ENCODE measurements at places on chromosomes 1 and 21. TPM values are rescaled to one million over a fixed set of nuclear protein-coding genes. Genes with fewer than 3 reads are reported as not detected.

Gene CA6
- not detected for total RNA-seq

DNA sequence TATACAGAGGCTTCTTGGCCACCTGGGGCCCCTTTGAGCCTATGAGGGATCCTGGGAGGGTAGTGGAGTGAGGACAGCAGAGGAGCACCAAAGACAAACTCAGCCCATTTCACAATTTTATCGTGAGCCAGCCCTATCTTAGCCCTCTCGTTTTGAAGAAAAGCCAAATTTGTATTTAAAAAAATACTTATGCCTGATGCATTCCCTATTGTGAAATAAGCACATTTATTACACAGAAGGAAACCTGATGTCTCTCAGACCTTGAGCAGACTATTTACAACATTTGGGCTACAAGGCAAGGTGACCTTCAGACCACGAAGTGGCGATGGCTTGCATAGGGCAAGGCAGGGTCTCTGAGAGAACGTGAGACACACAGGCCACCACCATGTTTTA is 41.3 kb upstream of the H6PD start:
- DNase-seq: no peak

DNA sequence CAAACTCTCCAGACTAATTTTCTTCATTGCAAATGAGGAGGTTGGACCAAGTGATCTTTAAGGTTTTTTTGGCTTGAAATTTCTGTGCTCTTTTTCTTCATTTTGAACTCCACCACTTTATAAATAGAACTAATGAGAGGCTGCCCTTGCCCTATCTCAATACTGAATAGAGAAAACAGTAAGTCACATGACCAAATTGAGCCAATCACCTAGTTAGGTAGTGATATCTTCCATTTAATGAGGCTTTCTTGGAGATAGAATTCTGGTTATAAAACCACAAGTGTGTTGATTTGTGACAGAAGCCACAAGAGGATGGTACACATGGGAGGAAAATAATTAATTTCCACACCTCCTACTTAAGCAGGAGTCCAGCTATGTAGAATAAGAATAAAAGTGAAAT is 263.4 kb upstream of the SNX7 start:
- no peak for DNase-seq

- DNase-seq: no peak
Observed at GRCh38 chr1:6084781-6085495, 39.2 kb downstream of the KCNAB2 start.

DNA sequence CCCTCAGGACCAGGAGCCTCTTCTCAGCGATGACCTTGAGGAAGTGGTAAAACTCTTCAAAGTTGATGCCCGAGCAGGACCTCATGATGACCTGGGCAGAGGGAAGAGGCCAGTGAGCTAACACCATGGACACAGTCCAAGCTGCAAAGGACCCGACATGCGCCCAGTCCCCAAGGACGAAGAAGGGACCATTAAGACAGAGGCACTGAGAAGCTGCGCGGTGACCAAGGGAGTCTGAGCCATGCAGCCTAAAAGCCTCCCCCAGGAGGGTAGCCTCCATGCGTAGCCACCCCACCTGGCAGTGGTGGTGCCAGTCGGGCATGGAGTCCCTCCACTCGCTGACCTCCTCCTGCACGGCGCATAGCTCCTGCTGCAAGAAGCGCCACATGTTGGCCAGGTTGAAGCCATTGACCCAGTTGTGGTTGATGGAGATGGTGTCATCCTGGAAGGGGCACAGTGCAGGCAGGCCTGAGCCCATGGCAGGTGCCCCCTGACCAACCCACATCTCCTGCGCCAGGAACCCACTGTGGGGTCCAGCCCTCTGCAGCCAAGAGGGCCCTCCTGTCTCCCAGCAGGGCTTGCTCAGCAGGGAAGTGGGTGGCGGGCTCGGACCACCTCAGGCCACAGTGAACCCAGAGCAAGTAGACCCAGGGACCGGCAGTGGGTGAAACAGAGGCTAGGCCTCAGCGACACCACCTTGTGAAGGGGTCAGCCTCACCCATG is 2.4 kb downstream of the JMJD4 start:
- DNase-seq: no peak

DNA sequence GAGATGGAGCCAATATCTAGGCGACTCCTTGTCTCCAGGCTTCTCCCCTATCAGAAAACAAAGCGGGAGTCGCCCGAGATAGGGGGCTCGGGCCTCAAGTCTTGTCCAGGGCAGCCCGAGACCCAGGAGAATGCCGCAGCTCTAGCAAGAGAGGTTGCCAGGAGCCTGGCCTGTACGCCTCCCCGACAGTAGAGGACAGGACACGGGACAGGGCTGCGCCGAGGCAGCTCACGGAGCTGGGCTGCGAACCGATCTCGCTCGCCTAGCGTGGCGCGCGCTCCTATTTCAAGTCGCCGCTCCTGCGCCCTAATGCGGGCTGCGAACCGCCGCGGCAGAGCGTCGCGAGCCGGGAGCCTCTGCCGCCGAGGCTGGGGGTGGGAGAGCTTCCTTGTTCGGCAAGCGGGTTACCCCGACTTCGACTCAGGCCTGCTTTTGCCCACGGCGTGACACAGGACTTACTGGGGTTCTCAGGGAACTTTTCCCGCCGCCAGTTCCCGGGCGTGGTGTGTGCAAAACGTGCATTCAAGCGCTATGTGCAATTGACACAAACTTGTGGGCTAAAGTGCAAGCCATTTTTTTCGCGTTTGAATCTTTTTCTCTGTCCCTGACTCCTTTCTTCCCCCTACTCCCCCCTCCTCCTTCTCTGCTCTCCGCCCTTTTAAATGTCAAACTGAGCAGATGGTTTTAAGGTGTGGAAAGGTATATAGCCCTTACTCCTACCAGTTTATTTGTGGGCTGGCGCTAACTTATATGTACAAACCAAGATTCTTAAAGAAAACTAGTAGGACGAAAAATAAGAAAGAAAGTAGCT is 2.4 kb upstream of the PROX1 start:
- no peak for DNase-seq

Gene UQCRHL
- 0.71 TPM for total RNA-seq

- no peak for DNase-seq
Observed at GRCh38 chr1:64892576-64893573, 73.5 kb downstream of the JAK1 start.
